ENCODE measurements at places on chromosomes 3 and 15.

DNA sequence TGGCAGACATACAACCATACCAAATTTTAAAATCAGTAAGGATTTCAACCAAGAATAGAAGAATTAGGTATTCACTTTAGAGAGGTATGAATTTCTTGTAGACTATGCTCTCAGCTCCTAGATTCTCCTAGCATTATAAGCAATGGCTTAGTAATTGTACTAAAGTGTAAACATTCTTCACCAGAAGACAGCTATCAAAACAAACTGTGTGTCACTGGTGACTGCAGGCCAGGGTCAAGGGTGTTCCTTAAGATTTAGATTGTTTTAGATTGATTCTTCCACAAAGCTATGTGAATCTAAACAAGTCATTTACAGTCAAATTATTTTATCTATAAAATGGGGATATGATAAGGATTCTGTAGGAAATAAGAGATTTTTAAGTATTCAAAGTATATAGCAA, 23.1 kb upstream of the GP5 start:
- DNase-seq: no peak

- no peak for DNase-seq
Observed at GRCh38 chr3:63809607-63810006, 9.5 kb upstream of the C3orf49 start.

GRCh38 chr15:90839187-90840071, 29.0 kb upstream of the FURIN start:
- no peak for DNase-seq

DNA sequence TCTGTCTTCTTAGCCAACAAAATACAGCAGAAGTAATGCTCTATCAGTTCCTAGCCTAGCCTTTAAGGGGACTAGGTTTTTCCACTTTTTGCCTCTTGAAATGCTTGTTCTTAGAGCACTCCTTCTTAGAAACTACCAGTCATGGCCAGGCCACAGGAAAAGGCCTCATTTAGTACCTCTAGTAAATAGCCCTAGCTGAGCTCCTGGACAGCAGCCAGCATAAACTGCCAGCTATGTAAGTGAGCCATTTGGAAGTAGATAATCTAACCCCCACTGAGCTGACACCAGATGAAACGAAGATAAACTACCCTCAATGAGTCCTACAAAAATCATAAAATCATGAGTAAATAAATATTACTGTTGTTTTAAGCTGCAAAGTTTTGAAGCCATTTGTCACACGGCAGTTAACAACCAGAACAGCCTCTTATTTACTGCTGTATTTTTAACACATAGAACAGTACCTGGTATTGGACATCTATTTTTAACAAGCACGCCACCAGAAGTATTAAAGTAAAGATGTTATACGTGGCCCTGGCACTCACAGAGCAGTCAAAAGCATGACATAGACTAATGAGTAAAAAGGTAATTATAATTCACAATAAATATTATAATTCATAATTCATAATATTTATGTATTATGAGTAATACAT, 12.0 kb downstream of the TBC1D5 start:
- DNase-seq: no peak

DNA sequence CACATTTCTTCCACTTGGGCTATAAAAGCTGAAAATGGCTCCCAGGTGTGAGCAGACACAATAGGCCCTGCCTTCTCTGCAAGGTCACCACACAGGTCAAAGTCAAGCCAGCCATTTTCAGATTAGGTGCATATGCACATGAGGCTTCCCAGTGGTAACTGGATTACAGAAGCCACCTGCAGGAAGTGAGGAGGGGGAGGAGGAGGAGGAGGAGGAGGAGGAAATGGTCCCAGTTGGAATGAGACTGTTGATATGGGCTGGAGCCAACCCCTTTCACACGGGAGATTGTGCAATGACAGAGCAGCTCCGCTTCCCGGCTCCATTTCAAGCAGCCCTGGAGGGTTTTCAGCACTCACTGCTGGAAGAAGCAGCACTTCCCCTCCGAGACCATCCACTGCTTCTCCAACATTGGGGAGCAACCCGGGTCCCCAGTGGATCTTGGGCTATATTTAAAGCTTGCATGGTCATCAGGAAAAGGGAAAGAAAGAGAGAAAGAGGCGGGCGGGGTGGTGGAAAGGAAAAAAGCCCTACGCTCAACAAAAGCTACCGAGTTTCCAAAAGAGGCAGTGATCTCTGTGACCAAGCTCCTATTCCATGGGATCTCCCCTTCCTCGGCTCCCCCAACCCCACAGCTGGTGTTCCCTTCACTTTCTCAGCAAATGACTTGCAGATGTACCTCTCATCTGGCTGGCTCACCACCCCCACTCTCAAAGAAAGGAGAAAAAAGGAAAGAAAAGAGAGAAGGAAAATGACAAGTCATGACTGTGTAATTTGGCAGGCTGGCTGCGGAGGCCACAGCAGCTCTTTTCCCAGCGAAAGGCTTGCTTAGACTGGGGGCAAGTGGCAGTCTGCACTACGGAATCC, 58.3 kb downstream of the LRIG1 start:
- DNase-seq: no peak
